CD4-positive, alpha-beta memory T cell (primary cell): ENCODE measurements at places on chromosomes 3 and 15. TPM values are rescaled to one million over a fixed set of nuclear protein-coding genes. Genes with fewer than 3 reads are reported as not detected.

Gene IQCF5
- not detected for total RNA-seq

Gene RBP2
- not detected for total RNA-seq

Gene NAALADL2
- not detected for total RNA-seq

DNA sequence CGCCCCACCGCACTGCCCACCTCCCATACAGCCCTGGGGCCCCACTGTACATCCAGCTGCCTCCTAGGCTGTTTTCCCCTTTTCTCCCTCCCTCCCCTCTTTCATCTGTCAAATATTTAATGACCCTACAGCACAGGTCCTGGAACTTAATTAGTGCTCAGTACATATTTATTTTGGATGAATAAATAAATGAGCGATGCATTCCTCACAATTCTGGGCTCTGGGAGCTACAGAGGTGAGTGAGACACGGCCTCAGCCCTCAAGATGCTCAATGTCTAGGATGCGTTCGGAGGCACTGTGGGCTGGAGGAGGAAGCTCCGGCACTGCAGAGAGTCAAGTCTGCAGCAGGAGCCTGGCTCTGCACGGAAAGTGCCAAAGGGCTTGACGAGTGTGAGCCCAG is 175.0 kb downstream of the FAM43A start:
- no peaks in the 10 kb centered on the region for H3K4me1 ChIP-seq
- DNase-seq = no peak
- H3K36me3 ChIP-seq = no peaks in the 10 kb centered on the region
- H3K27ac ChIP-seq = no peak overlapping the region

DNA sequence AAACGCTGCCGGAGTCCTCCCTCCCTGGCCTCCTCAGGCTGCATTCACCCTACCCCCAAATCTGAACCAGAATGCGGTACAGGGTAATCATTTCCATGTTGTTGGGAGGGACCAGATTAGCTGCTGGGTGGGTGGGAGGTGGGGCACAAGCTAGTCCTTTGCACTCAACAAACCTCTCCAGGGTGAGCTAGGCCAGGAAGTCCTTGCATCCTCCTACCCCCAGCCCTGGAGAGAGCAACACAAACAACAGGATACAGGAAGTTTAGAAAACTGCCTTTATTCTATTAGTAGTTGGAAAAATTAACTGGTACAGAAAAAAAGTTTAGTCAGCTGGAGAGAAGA is 702 bp upstream of the GPX1 start:
- H3K4me1 ChIP-seq = peaks cover 26% of the 10 kb centered on the region
- peak overlapping the region; percentile 87 for H3K4me3 ChIP-seq
- H3K27me3 ChIP-seq = no peaks in the 10 kb centered on the region
- H3K27ac ChIP-seq = peak overlapping the region; percentile 73
- peaks cover 23% of the 10 kb centered on the region for H3K36me3 ChIP-seq

DNA sequence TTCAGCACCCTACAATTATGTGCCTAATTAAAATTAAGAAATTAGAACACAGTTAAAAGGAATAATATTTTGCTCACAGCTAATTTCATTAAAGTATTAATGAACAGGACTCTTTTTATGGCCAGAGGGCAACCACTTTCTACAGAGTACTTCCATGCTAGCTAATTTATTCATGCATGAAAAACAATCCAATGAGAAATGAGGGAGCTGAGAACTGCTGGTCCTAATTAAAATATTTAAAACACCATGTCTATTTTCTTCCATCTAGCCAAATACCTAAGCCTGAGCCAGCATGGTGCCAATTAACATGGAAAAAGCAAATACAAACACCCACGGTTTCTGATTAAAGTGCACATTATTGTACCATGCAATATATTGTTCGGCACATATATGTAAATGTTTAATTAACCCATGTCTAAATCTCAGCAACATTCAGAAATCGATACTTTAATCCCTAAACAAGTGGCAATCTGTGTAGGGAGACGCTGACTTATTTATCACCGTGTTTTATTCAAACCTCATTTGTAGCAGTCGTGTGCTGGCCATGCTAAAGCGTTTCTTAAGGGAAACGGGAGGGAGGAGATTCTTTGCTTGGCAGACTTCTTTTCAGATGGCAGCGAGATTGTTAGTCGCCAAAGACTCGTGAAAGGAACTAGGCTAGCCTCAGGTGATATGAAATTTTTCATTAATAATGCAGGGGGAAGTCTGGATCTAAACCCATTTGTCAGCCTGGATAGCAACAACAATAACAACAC is 193.5 kb downstream of the ANXA2 start:
- no peak for DNase-seq
- no peak overlapping the region for H3K4me3 ChIP-seq
- H3K36me3 ChIP-seq = no peaks in the 10 kb centered on the region
- H3K27ac ChIP-seq = no peak overlapping the region

- no peak for DNase-seq
- no peaks in the 10 kb centered on the region for H3K27me3 ChIP-seq
- H3K4me3 ChIP-seq = no peak overlapping the region
- H3K27ac ChIP-seq = no peak overlapping the region
Measured at GRCh38 chr3:123324880-123325765, 123.4 kb downstream of the SEC22A start.

DNA sequence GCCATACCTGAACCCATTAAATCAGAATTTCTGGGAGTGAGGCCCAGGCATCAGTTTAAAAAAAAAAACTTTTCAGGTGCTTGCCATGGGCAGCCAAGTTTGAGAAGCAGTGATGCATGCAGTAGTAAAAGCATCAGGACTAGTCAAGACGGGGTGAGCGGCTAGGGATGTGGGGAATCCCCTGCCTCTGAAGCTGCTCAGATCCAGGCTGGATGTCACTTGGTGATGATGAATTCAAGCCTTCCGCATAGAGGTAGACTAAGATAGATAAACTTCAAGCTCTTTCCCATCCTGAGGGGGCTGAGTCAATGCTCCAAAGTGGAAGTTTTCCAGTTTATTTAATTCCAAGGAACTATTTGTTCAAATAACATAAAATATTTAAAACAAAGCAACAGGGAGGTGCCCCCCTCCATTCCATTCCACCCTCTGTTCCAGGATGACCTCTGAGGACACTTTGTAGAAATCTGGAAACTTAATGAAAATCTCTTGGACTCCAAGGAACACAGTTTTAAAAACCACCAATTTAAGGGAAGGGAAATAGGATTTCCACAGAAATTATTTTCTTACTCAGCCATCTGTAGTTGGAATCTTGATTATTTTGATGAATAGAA is 100.4 kb upstream of the NR2E3 start:
- no peaks in the 10 kb centered on the region for H3K4me1 ChIP-seq
- no peak overlapping the region for H3K4me3 ChIP-seq
- DNase-seq = no peak
- no peaks in the 10 kb centered on the region for H3K36me3 ChIP-seq
- H3K27ac ChIP-seq = no peak overlapping the region

DNA sequence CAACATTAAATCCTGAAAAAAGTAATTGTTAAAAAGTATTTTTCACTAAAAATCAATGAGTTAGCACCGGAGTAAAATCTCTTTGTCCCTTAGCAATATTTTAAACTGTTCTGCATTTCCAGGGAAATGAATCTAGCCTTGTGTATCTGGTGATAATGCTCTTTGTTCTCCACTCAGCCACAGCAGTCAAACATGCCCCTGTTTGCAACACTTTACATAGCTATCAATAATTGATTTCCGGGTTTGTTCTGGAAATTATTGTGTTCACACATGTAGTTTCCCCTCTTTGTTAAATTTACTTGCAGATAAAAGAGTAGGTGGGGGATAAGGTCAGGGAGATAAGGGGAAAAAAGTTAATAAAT is 3.6 kb upstream of the A4GNT start:
- no peak overlapping the region for H3K27ac ChIP-seq
- H3K4me1 ChIP-seq = no peaks in the 10 kb centered on the region
- H3K4me3 ChIP-seq = no peak overlapping the region
- H3K36me3 ChIP-seq = no peaks in the 10 kb centered on the region
- DNase-seq = no peak

- no peak overlapping the region for H3K27ac ChIP-seq
- DNase-seq = no peak
- H3K4me3 ChIP-seq = no peak overlapping the region
- H3K36me3 ChIP-seq = no peaks in the 10 kb centered on the region
- no peaks in the 10 kb centered on the region for H3K27me3 ChIP-seq
Measured at GRCh38 chr3:185653949-185654757, 68.1 kb downstream of the SENP2 start.

DNA sequence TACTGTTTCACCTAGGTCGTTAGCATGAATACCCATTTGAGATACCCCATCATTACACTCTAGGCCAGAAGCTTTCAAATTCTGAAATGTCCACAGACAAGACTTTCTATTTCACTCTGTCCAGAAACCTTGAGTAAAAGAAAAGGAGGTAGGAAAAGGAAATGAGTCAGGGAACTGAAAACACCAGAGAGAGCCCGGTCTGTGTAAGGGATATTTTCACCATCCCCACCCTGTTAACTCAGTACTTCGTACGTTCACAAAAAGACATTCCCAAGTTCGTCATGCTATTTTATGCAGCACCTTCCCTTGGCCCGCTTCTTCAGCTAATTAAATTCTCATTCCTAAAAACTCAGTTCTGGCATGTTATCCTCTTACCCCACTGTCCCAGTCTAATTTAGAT is 89.4 kb upstream of the SOX2 start:
- no peak for DNase-seq
- H3K27ac ChIP-seq = no peak overlapping the region
- H3K4me1 ChIP-seq = no peaks in the 10 kb centered on the region
- no peaks in the 10 kb centered on the region for H3K27me3 ChIP-seq
- no peaks in the 10 kb centered on the region for H3K36me3 ChIP-seq

DNA sequence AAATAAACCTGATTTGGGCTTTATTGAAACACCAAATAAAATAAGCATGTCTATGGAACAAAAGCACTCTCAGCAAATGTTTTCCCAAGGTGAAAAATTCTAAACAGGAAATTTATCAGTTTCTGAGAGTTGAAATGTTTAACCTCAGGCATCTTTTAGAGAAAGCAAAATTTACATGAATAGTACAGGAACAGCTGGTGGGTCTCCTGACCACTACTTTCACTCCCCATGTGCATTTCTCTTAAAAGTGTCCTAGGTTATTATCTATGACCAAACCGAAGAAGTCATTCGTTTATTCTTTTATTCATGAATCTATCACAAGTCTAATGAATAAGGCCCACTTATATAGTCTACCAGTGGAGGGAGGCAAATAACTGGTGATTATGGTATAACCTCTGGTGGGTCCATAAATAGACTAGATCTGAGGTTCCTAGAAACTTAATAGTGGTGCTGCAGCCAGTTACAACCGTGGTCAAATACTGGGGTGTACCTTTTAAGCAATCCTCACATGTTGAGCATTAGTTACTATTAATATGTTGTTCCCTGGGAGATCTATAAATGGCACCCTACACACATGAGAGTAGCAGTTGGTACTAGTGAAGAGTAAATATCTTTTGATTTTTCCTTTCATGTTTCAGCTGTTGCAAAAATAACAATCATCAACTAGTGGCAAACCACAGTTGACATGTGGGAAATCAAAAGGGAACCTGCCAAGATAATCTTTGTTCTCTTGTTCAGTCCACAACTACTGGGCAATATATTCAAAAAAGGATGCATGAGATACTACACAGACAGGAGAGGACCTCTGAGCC is 169.3 kb upstream of the STAC start:
- DNase-seq = no peak
- no peak overlapping the region for H3K27ac ChIP-seq
- no peaks in the 10 kb centered on the region for H3K36me3 ChIP-seq
- H3K4me3 ChIP-seq = no peak overlapping the region

GRCh38 chr15:74406992-74407705 is 26.6 kb downstream of the SEMA7A start:
- H3K27ac ChIP-seq = no peak overlapping the region
- no peak for DNase-seq
- no peaks in the 10 kb centered on the region for H3K27me3 ChIP-seq
- peaks cover 19% of the 10 kb centered on the region for H3K4me1 ChIP-seq

DNA sequence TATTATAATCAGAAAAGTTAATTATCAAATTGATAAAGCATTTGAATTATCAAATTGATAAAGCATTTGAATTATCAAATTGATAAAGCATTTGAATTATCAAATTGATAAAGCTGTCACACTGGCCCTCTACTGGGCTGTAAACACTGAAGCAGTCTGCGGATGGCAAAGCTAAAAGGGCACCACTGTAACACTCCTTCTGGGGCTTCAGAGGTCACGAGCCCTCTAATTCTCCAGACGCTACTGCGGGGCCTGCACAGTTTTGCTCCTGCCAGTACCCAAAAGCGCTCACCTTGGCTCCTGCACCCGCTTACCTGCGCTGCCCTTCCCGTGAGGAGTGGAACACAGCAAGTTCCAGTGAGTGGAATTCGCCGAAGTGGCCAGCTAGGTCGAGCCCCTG is 409.0 kb upstream of the KCNMB2 start:
- H3K36me3 ChIP-seq = no peaks in the 10 kb centered on the region
- no peak overlapping the region for H3K4me3 ChIP-seq
- H3K27me3 ChIP-seq = no peaks in the 10 kb centered on the region
- DNase-seq = no peak
- H3K4me1 ChIP-seq = no peaks in the 10 kb centered on the region

GRCh38 chr15:66489179-66489791 is 8.3 kb downstream of the SNAPC5 start:
- H3K27me3 ChIP-seq = no peaks in the 10 kb centered on the region
- no peak overlapping the region for H3K4me3 ChIP-seq
- H3K27ac ChIP-seq = no peak overlapping the region
- H3K36me3 ChIP-seq = peaks cover 74% of the 10 kb centered on the region
- no peaks in the 10 kb centered on the region for H3K4me1 ChIP-seq

GRCh38 chr3:100982710-100983109 is 10.5 kb downstream of the ABI3BP start:
- H3K27me3 ChIP-seq = no peaks in the 10 kb centered on the region
- no peaks in the 10 kb centered on the region for H3K36me3 ChIP-seq
- H3K4me3 ChIP-seq = no peak overlapping the region
- H3K27ac ChIP-seq = no peak overlapping the region
- no peaks in the 10 kb centered on the region for H3K4me1 ChIP-seq
- DNase-seq = no peak

DNA sequence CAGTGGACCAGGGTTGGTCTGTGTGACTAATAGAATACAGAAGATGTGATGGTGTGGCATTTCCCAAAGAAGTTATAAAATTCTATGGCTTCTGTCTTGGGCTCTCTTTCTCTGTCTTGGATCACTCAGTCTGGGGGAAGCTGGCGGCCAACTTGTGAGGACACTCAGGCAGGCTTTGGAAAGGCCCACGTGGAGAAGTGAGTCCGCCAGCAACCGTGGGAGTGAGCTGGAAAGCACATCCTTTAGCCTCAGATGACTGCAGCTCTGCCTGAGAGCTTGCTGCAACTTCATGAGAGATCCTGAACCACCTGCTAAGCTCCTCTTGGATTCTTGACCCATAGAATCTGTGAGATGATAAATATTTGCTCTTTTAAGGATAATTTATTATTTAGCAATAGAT is 72.0 kb upstream of the RASGRP1 start:
- DNase-seq = no peak
- H3K27me3 ChIP-seq = no peaks in the 10 kb centered on the region
- no peak overlapping the region for H3K27ac ChIP-seq
- no peaks in the 10 kb centered on the region for H3K36me3 ChIP-seq

DNA sequence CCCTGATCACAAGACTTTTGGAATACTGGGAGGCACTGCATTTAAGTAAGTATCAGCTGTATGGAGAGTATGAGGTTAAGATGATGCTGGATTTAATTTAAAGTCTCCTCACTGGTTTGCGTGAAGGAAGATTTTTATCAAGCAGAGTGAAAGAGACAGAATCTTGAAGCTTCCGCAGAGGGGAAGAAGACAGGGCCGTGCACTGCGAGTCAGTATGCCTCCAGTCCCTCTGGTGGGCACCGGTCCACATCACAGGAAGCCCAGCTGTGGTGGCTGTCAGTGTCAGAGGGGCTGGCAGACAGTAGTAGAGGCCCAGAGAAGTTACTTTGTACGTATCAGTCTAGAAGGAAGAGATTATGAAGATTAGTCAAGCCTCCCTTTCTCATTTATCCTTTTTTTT is 379.0 kb upstream of the TPRG1 start:
- H3K27ac ChIP-seq = no peak overlapping the region
- H3K36me3 ChIP-seq = no peaks in the 10 kb centered on the region
- no peaks in the 10 kb centered on the region for H3K27me3 ChIP-seq
- DNase-seq = no peak
- peaks cover 12% of the 10 kb centered on the region for H3K4me1 ChIP-seq
